Femur (tissue), 1 donor: ENCODE measurements at places on chromosomes 1 and 21.

DNA sequence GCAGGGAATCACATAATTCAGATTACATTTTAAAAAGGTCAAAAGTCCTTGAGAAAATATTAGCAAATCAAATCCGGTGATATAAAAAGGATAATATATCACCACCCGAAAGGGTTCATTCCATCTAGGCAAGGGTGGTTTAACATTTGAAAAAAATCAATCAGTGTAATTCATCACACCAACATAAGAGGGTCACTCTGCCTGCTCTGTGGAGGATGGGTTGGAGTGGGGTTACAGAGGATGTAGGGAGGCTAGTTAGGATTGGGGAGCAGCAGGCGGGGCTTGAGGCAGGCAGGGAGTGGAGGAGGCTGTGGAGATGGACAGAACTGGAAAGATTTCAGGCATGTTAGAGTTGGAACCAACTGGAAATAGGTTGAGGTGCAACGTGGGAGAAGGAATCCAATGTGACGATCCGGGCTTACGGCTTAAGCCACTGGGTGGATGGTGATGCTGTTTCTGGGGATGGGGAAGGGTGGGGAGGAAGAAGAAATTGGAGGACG, 12.5 kb downstream of the ADORA1 start:
- no peak for DNase-seq

DNA sequence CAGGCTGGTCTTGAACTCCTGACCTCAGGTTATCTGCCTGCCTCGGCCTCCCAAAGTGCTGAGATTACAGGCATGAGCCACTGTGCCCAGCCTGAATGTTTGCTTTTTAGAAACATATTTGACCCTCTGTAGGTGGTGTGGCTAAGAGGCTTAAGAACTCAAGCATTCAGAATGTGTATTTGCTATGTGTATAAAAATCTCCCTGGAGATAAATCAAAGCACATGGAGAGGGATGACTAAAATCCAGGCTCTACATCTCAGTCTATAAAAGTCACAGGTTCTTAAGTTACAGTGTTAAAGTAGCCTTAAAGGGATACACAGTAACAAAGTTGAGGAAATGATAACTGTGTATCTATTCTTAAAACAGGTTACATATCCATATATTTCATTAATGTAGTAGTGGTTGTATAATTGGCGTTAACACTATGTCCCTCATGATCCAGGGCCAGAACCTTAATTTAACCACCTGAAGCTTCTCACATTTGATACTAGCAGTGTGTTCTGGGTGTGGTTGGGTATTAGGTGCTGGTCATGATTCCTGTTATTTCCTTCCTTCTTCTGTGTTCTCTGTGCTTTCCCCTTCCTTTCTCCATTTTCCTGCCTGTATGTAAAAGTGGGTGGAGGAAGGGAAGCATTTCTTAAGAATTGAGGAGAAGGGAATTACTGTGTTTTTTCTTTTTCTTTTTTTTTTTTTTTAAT, 16.2 kb downstream of the GIPC2 start:
- DNase-seq, result no peak

GRCh38 chr1:221897321-221897721, 155.4 kb upstream of the DUSP10 start:
- DNase-seq, result no peak

- no peak for DNase-seq
Observed at GRCh38 chr1:41838266-41838665, 80.5 kb downstream of the HIVEP3 start.
